GM13977 (cell line): ENCODE measurements at places on chromosomes 16 and 17.

GRCh38 chr17:28901866-28902818 lies 737 bp downstream of the DHRS13 start:
- peak; percentile 67 for DNase-seq

DNA sequence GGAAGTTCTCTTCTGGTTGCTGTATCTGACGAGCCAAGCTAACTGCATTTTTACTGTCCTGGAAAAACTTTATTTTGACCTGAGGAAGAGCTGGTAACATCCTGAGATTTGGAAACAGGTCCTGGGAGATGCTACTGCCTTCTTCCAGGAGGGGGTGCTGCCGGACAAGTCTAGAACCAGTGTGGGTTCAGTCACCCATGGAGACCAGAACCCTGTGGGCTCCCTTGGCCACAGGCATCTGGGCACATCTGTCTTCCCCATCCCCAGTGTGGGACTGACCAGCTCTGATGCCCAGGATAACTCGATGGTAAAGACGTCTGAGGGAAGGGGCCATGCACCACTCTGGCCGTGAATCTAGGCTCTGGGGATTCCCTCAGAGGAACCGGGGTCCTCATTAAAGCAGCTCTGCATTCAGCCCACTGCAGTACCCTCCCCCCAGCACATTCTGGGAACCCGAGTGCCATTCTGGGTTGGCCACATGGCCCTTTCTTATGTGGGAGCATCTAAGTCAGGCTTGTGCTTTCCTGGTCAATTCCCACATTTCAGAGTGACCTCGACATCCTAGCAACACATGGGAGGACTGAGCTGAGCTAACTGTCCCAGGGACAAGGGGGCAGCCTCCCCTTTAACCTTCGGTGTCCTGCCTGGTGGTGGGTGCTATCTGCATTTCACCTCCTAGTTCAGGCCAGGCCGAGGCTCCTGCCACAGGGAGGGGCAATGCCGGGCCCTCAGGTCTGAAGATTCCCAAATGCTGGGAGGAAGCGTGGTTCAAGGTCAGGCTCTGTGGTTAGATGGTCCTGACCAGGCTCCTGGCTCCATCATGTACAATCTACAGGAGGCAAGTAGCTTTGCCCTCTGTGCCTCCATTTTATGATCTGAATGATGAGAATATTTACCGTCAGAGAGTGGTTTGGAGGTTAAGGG lies 6.4 kb downstream of the C16orf86 start:
- peak; percentile 88 for DNase-seq

- no peak for DNase-seq
Measured at GRCh38 chr17:64282753-64283080, 19.7 kb upstream of the TEX2 start.

GRCh38 chr17:37123941-37124820 lies 175.4 kb downstream of the AATF start:
- DNase-seq: no peak

DNA sequence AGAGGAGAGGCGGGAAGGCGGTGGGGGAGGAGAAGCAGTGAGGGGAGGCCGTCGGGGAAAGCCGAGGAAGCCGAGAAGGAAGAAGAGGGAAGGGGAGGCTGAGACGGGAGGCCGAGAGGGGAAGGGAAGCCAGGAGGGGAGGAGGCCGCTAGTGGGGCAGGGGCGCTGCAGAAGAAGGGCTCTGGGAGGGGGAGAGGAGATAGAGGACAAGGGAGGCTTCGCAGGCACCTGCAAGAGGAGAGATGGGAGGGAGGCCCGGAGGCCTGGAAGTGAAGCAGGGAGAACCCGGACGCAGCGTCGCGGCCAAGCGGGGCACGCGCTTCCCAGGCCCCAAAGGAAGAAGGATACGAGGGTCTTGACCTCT lies 2.3 kb downstream of the C17orf58 start:
- no peak for DNase-seq

DNA sequence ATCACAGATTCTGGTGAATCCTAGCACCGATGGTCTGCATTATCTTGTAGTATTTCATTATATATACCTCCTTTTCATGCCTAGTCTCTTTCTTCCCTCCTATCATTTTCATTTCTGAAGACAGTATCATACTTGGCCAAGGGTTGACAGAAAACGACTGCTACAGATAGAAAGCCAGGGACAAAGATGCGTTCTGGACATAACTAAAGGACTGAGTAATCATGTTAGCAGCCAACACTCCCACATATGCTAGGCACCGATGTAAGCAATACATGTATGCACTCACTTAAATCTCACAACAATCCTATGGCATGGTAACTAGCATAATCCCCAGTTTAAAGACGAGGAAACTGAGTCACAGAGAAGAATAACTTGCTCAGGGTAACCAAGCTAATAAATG lies 22.9 kb downstream of the RDM1 start:
- DNase-seq: no peak

DNA sequence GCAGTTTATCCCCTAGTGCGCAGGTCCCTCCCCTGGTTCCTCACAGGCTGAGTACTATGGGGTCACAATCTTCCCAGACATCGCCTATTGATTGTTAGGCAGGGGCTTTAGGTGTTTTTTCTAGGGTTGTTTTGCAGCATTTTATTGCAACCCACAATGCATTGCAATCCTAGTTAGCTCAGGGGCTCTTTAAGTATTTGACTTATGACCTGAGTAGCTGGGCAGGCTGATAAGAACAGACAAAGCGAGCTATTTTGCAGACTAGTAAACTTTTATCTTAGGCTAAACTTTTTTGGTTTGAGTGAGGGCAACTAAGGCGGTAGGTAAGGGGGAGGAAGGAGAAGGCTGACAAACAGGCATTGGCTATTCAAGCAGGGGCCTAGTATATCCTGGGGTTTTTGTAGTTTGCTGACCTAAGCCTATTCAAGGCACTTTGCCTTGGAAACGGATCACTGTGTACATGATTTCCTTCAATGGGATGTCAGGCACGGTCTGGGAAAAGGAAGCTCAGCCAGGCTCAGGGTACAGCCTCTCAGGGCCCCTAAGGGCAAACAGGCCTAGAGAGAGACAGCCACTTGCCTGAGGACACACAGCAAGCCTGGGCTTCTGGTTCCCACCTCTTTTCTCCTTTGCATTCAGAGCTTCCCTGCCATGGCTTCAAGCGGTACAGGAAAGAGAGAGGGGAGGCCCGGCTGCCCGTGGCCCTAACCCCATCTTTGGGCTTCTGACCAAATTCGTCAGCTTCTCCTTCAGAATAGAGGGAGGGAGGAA lies 6.4 kb downstream of the DRC7 start:
- DNase-seq: no peak

DNA sequence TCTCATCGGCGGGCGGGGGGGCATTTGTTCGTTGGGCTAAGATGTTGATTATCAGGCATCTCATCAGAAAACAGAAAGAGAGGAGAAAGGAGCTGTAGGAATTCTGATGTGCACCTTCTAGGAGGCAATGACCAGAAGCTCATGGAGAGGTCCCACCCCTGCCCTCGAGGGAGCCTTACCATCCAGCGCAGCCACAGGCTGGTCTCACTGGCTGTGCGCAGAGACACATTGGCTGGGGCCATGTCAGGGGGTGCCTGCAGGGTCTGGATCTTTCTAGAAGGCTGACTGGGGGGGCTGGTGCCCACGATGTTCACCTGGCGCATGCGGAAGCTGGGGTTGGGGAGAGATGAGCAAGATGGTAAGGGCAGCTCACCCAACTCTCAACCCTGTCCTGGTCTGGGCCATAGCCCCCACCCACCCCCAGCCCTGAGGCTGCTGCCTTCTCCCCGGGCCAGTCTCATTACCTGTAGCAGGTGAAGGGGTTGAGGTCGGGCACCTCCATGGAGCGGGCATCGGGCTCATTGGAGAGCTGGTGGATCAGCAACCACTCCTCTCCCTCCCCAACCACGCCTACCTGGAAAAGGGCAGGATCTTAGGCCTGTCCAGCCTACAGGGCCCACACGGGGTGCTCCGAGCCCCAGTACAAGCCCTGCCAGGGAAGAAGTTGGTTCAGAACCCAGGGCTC lies 86.2 kb upstream of the CDC42EP4 start:
- no peak for DNase-seq

- DNase-seq: peak; percentile 63
Measured at GRCh38 chr17:37833237-37833859, 88.5 kb upstream of the HNF1B start.

GRCh38 chr17:7856011-7856810 lies 1.1 kb downstream of the NAA38 start:
- DNase-seq: peak; percentile 51

- peak; percentile 90 for DNase-seq
Measured at GRCh38 chr17:2053380-2054261, 1.3 kb upstream of the HIC1 start.

GRCh38 chr17:35256629-35257028 lies 13.8 kb downstream of the SLFN5 start:
- DNase-seq: no peak

GRCh38 chr17:2716649-2717048 lies 5.1 kb upstream of the CLUH start:
- DNase-seq: no peak

DNA sequence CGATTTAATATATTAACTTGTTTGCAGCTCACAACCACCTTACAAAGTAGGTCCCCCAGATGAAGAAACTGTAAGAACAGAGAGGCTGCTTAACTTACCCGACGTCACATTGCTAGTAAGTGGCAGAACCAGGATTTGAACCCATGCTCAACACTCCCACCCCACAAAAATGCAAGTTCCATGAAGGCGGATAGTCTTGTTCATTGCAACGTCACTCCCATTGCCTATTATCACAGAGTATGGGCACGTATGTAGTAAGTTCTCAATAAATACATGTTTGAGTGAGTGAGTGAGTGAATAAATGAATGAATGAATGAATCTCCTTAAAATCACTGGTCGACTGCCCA lies 1.1 kb downstream of the USP31 start:
- no peak for DNase-seq

DNA sequence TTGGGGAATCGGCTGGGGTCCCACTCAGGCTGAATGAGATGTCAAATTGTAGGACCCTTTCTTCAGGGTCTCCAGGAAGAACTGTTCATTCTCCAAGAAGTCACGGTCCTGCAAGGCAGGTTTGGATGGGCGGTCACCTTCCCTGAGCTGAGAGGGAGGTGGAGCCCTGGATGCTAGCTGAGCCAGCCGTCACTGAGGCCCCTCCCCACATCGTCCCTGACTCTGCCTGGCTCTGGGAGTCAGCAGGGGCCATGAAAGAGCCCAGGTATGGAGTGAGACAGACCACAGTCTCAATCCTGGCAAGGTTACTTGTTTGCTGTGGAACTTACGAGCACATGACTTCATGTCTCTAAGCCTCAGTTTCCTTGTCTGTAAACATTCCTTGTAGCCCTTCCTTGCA lies 6.0 kb upstream of the MRPL38 start:
- no peak for DNase-seq

- DNase-seq: no peak
Measured at GRCh38 chr17:14793237-14793636, 471.9 kb downstream of the PMP22 start.

DNA sequence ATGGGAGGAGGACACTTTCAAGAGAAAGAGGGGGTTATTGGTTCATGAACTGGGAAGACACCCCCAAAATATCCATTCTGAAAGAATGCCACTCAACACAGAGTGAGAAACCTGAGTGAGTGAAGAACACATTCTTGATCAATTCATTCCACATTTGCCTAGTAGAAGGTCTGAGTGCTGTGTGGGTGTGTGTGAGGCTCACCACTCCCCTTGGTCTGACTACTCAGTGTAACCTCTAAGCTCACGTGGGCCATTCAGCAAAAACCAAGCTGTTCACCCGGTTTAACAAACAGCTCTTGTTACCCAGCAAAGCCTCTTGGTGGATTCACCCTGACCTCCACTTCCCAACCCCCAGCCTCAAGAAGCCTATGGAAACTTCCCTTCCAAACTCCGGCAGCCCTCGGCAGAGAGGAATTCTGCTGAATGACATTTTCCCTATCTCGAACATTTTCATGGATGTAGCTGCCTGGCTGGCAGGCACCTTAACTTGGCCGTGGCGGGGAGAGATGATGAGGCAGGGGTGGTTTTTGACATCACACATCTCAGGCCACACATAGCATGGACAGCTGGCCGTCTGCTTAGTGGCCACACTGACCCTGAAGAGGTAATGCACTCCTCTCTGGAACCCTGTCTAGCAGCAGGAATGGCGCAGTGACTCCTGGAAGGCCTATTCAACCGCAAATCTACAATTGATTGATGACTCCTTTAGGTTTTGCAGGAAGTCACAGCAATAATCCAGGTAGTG lies 11.6 kb downstream of the ST6GALNAC1 start:
- DNase-seq: no peak

DNA sequence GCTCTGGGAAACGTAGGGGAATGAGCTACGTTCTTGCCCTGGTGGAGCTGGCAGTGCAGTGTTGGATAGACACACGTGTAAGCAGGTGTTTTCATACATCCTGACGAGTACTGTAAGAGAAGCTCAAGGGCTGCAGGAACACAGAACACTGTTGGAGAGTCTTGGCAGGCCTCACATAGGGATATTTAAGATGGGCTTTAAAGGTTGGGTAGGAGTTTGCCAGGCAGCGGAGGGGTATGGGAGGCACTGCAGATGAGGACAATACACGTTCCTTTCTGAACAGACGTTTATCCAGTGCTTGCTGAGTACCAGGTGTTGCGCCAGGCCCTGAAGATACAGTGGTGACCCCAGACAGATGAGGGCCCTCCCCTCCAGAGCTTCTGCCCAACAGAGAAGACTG lies 6.3 kb downstream of the KDM8 start:
- DNase-seq: no peak

DNA sequence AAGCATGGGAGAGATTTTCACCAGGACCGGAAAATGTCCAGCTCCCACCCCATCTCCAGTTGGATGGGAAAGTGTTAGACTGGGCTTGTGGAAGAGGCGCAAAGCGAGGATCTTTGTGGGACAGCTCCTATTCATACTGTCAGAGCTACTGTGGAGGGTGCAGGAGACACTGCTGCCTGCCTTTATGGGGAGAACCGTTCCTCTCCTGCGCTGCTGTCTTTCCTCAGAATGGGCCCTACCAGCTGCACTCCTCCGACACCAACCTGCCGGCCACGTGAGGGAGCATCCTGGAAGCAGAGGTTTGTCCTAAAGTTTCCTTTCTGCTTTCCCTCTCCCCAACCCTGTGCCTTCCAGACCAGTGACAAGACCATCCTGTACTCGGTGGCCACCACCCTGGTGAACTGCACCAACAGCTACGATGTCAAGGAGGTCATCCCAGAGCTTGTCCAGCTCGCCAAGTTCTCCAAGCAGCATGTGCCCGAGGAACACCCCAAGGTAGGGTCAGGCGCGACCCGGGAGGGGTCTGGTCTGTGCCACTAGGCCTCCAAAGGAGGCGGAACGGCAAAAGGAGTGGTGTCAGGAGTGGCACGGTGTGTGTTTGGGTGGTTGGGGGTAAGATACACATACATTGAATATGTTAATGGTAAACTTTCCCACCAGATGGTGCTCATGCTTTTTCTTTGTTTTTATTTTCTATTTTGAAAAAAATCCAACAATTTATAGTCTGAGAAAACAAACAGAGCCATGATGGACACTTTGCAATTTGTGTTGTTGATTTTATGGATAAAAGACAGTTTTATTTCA lies 23.0 kb downstream of the SLC35G3 start:
- DNase-seq: peak; percentile 54

DNA sequence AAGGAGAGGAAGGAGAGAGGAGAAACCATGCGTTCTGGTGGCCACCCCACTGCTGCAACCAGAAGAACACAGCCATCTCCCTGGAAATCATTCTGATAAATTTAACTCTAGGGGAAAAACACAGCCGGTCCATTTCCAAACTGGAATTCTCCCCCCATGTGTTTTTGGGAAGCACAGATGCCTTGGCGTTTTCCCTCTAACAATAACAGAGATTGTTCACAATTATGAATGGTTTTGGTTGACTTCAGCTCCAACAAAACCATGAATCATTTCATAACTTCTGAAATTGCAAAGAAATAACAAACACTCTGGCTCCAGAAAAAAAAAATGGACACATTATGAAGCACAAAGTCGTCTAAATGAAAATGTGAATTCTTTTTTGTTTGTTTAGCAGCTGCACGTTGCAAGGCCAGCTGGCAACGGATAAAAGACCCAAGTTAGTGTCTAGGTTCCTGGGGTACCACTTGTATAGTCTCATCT lies 46.2 kb downstream of the GNAO1 start:
- no peak for DNase-seq
